Frontal cortex (tissue), 4 donors: ENCODE measurements at places on chromosomes 1 and 21. TPM values are rescaled to one million over a fixed set of nuclear protein-coding genes. Genes with fewer than 3 reads are reported as not detected.
A peak's percentile ranks its signal among the peaks of the same experiment; 100 is the strongest.

Gene NOS1AP
- total RNA-seq, result 4.9 TPM

Gene DCLRE1B
- 6.5 TPM for total RNA-seq

Gene HRNR
- total RNA-seq, result not detected

Gene TEDDM1
- not detected for total RNA-seq

Gene CLCA4
- not detected for total RNA-seq

Gene NCF2
- total RNA-seq, result 4.9 TPM

Gene TIE1
- total RNA-seq, result 6.9 TPM

Gene OSBPL9
- 78.7 TPM for total RNA-seq

Gene ACTA1
- total RNA-seq, result 0.41 TPM

Gene SLC35F3
- 2.4 TPM for total RNA-seq

Gene VWA5B1
- under 0.01 TPM for total RNA-seq

Gene OXCT2
- 0.82 TPM for total RNA-seq

Gene OR2L13
- 1.6 TPM for total RNA-seq

Gene BCAN
- total RNA-seq, result 52.2 TPM

DNA sequence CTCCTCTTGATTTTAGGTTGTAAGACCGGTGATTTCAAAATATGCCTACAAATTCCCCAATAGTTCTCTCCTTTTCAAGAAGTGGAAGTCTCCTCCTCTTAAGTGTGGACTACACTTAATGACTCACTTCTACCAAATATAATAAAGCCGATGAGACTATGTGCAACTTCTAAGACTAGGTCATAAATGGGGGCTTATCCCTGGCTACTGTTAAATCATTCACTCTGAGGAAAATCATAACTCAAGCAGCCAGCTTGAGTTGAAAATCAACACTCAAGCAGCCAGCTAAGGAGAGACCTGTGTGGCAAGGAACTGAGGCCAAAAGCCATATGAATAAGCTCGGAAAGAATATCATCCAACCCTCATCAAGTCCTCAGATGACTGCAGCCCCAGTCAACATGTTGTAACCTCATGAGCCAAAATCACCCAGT, 49.6 kb upstream of the PSMG1 start:
- DNase-seq, result no peak

GRCh38 chr1:86030180-86030579, 126.4 kb downstream of the COL24A1 start:
- no peak for DNase-seq

- DNase-seq, result no peak
Measured at GRCh38 chr1:200629876-200630514, 9.4 kb upstream of the KIF14 start.

- no peak for DNase-seq
Measured at GRCh38 chr1:240878631-240879030, 266.7 kb upstream of the GREM2 start.

DNA sequence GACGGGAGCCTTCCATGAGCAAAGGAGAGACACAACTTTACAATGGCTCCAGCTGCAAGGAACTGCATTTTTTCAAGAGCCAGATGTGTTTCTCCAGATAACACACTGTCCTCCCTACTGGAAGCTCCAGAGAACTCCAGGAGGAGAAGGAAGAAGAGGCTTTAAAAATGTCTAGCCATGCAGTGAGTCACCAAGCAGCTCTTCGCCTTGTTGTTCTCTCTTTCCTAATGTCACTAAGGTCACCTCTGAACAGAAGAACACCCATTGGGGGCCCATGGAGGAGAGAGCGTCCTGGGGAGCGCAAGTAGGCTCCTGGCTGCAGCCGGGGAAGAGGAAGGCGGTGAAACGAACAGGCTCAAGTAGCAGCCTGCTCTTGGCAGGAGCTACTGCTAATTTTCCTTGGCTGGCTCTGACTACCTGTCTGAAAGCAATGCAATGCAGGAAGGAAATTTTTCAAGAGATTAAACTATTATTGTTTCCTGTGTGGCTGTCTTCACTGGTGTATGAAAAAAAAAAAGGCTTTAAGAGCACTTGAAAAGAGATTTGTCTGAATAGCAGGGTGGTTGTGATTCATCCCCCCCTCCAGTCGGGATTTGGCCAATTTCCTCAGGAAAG, 321.9 kb downstream of the SETD4 start:
- no peak for DNase-seq

GRCh38 chr1:22930240-22930912, 42.3 kb downstream of the LACTBL1 start:
- peak; percentile 70 for DNase-seq

DNA sequence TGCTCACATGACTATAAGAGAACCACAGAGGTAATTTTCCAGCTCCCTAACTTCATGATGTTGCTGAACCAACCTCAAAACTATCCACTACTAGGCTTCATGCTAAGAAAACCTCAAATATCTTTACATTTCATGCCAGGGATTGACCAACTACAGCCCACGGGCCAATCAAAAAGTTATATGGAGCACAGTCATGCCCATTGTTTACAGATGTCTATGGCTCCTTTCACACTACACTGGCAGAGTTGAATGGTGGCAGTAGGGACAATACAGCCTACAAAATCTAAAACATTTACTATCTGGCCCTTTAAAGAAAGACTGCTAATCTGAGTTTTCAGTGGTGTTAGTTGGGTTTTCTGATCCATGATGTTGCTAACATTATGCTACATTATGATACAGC, 154.8 kb downstream of the TM2D1 start:
- no peak for DNase-seq

- DNase-seq, result no peak
Measured at GRCh38 chr1:18649693-18650370, 19.2 kb downstream of the PAX7 start.

- DNase-seq, result no peak
Measured at GRCh38 chr1:22414244-22414751, 37.4 kb upstream of the ZBTB40 start.

GRCh38 chr1:66355756-66356155, 178.2 kb upstream of the SGIP1 start:
- DNase-seq, result no peak

- DNase-seq, result no peak
Measured at GRCh38 chr1:212254853-212255363, 30.3 kb upstream of the PPP2R5A start.

DNA sequence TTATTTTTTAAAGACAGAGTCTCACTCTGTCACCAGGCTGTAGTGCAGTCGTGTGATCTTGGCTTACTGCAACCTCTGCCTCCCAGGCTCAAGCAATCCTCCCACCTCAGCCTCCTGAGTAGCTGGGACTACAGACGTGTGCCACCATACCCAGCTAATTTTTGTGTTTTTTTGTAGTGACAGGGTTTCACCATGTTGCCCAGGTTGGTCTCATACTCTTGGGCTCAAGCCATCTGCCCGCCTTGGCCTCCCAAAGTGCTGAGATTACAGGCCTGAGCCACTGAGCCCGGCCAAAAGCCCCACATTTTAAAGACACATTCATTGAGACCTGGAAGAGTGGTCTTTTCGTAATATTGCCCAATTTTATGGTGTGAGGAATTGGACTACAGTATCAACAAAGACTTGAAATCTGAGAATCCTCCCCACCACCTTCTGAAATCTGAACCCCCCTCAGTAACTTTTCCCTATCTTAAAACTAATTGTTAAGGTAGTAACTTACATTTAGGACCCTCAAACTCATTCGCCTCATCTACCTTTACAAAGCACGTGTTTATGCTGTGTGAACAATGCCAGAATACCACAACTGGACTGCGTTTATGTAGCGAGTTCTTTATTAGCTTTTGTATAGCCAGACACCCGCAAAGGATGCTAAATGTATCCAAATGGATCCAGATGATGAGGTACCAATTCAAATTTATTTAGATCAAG, 2.7 kb downstream of the ERRFI1 start:
- DNase-seq, result no peak

DNA sequence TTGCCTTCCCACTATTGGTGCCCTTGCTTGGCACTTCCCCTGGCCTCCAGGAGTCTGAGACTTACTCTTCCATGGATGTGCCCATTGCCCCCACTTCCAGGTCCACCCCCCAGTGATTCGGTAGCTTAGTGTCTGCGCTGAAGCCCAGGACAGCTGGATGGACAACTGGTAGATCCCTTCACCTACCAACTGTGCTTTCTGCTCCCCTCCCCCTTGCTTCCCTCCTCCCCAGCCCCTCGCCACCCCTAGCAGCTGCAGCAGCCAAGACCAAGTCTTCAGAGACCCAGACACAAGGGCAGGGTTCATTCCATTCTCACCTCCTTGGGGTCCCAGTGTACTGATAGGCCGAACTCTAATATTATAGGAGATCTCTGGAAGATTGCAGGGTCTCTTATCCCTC, 6.9 kb downstream of the LMNA start:
- no peak for DNase-seq

DNA sequence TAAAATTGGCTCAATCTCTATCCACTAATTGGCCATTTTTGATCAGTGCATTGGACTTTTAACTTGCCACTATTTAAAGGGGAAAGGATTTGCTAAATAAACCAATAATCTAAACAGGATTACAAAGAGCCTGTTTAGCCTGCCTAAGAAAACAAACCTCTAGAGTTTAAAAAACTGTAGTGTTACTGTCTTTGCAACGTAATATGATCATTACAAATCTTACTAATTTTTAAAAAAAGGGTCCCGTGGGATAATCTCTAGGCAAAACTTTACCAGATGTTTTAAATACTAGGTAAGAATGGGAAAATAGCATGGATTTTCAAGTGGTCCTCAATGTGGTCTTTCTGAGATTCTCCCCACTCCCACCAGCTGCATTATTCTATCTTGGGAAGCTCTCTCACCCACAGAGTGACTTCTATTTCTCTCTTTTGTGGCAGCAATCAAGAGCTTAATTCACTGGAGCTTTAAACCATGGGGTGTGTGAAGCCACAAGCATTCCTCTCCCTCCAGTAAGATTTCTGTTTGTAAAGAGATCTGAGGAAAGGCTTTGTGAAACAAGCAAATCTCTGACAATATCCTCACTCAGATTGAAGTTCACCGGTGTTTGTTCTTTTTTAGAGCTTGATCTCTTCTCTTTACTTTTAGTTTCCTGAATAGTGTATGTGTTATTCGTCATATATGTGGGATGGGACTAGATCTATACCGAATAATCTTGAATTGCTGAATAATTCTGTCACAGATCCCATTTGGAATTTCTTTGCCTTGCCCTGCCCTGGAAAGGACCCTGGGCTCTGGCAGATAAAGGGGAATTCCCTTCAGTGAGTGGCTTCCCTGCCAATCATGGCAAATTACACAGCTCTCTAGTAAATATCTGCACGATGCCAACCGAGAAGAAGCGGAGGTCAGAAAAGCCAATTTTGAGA, 132.2 kb downstream of the TLR5 start:
- DNase-seq, result no peak

GRCh38 chr1:234775477-234776246, 165.7 kb upstream of the IRF2BP2 start:
- DNase-seq, result no peak

DNA sequence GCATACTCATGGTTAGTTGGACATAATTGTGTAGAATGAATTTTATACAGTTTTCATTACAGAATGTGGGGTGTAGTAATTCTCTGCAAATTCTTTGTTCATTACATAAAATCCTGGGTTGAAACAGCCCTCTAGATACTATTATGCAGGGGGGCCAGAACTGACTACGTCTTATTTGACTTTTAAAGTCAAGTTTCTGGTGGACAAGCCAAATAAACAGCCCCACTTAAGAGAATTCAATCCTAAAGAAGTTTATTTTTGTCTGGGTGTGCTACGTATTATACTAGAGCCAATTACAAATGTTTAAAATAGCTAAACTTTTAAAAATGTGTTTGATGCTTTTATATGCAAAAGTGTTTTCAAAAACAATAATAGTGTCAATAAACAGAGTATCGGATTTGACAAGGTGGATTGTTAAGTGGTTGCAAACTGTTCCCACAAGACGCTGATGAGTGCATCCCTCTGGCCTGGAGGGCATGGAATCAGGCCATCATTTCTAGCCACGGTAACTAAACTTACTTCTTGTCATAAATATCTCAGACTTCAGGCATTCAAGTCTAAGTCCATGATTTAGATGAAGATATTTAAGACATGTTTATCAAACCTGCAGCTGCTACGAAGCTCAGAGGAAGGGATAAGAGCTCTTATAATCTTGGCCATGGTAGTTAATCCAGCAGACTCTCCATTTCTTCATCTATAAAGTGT, 646.3 kb downstream of the KIF26B start:
- DNase-seq, result no peak

DNA sequence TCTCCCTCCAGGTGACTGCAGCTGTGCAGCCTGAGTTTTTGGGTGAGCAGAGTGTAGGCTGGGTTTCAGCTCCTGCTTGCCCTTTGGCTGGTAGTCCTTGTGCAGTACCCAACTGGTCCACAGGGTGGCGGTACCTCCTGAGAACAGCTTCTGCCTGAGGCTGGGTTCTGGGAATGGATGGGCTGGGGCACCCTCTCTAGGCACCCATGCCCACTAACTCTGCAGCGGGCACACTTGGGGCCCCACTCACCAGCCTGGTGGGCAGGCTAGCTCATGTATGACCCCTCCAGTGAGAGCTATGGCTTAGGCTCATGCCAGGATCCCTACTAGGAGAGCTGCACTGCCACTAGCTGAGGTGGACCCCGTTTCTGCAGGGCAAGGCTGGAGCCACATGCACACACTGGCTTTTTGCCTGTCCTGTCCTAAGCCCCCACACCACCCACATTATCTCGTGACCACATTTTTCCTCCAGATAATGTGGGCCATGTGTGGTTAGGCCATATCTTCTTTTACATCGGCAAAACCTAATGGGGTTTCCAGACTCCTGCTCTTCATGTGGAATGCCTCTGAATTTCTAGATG, 15.5 kb upstream of the GSTM4 start:
- no peak for DNase-seq

GRCh38 chr1:9050803-9051202, 18.6 kb downstream of the SLC2A5 start:
- DNase-seq, result no peak

DNA sequence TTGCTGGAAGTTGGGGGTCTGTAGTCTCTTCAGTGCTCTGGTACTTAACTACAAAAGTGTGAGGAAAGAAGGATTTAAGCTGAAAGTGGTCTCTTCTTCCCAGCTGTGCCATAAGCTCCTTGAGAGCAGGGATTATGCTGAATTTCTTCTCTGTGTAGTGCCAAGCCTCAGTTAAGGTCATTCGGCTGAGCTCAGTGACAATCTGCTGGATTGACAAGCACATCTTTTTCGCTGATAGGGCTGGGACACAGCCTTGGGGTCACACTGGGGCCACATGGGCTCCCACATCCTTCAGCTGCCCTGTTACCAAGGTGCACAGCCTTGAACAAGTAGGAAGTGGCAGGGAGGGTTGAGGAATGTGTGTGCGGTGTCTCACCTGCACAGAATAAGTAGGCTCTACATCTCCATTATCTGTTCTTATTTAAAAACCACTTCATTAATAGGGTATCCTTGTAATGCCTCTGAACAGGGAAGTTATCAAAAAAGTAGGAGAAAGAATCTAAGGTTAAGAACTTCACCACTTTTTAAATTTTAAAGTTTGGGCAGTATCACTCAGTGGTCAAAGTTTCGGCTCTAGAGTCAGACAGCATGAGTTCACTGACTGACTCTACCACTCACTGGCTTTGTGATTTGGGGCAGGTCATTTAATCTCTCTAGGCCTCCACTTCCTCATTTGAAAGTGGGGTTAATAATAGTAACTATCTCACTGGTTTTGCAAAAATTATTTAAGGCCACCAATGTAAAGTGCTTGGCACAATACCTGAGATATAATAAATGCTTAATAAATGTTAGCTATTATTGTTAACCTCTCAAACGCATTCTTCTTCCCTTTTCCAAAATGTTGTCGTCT, 10.3 kb downstream of the ZBTB40 start:
- DNase-seq, result no peak
